H1 (cell line): ENCODE measurements at places on chromosomes 6 and 20. TPM values are rescaled to one million over a fixed set of nuclear protein-coding genes. Genes with fewer than 3 reads are reported as not detected.

DNA sequence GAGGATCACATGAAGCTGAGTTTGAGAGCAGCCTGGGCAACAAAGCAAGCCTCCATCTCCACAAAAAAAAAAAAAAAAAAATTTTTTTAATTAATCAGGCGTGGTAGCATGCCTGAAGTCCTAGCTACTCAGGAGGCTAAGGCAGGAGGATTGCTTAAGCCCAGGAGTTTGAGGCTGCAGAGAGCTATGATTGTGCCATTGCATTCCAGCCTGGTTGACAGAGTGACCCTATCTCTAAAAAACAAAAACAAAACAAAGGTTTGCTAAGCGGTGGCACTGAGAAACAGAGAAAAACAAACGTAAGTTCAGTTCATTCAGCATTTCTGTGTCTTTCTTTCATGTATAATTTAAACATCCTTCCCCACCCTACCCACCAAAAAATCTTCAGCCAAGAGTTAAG, 78.4 kb downstream of the ANKS1A start:
- no peak for DNase-seq

DNA sequence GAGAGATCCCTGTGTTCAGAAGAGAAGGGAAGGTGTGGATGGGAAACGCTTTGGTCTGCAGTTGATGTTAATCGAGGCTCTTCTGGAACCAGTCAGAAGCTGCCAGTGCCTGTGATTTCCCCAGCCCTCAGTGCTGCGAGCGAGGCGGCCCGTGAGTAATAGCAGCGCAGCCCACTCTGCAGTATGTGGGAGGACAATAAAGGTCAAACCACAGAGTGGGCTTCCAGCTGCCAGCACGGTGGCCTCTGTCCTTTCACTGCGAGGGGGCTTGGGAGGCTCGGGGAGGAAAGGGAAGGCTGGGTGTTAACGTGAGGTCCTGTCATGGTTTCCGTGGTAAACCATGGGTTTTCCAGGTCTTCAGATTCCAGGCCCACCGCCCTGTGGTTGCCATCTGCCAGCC, 32.3 kb upstream of the TAGAP start:
- no peak for DNase-seq

- DNase-seq: no peak
Measured at GRCh38 chr6:34817446-34817845, 25.6 kb downstream of the BLTP3A start.

DNA sequence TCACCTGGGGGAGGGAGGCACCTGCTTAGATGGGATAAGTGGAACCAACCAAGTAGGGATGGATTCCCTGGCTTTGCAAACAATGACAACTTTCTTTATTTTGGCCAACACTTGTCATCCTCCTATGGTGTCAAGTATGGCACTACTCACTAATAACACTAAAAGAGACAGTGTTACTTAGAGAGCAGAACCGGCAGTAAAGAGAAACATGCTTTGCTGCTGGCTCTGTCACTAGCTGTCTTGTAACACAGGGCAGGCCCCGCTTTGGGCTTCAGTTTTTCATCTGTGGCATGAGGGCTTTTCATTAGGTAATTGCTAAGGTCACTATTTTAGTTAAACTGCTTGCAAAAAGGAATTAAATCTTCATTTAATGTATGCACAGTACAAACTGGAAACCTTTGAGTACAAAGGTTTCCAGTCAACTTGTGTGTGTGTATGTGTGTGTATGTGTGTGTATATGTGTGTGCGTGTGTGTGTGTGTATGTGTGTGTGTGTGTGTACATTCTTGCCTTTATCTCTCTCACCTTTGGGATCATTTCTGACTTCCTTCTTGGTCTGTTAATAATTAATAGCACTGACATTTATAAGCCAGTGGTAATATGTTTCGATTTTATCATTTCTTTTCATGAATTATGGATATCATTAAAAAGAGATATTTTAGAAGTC, 64.7 kb downstream of the BTBD3 start:
- DNase-seq: no peak

- DNase-seq: no peak
Measured at GRCh38 chr6:53822401-53823125, 27.8 kb downstream of the LRRC1 start.

- DNase-seq: no peak
Measured at GRCh38 chr20:34797012-34797995, 28.1 kb downstream of the NCOA6 start.

DNA sequence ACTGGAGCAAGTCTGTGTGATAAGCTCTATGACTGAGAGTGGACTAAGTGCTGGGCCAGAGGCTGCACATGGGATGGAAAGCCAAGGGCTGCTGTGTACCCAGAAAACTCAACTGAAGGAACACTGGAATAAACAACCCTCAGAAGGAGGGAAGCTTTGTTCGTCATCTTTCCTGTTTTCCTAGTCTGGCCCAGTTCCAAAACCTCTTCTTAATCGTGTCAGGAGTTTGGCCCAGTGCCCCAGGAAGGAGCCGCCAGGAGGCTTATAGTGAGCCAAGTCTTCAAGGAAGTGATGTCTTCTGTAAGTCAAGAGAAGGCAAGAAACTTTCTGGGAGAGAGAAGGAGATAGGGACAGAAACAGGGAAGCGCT, 23.3 kb upstream of the TOP1 start:
- no peak for DNase-seq

- DNase-seq: no peak
Measured at GRCh38 chr6:63745784-63746183, 110.2 kb downstream of the PHF3 start.

- no peak for DNase-seq
Measured at GRCh38 chr6:88641178-88641903, 322.1 kb downstream of the RNGTT start.

DNA sequence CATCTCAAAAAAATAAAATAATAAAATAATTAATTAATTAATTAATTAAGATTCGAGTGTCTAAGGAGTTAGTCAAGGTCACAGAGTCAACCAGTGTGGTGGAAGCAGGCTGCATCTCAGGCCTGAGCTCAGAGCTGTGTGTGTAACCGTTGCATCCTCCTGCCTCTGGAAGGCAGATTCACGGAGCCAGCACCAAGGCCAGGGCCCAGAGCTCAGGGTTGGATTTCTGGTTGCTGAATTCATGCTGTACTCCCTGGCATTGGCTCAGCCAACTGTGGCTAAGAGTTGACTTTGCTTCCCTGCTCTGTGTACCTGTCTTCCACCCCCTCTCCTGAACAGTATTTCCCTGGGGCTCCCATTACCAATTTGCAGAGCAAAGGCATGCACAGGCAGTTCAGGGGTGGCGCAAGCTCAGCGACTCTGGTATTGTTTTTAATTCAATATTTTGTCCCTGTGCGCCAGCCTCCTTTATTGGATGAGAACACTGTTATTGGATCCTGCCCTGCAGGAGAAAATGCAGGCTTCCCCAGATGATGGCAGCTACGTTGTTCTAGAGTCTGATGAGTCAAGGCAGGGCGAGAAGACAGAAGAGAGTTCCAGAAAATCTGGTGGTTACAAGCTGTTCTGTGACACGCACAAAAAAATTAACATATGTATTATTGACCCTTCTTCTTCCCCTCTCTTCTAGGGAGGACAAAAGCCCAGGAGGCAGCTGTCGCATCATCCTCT, 12.3 kb upstream of the CTNNBL1 start:
- DNase-seq: no peak

GRCh38 chr6:154731296-154732218, 1.7 kb upstream of the SCAF8 start:
- no peak for DNase-seq

- DNase-seq: peak; percentile 72
Measured at GRCh38 chr20:2804852-2805688, 4.6 kb upstream of the CPXM1 start.

GRCh38 chr6:131379948-131380347, 193.1 kb upstream of the ARG1 start:
- DNase-seq: no peak

GRCh38 chr6:117328005-117328389, 62.6 kb downstream of the VGLL2 start:
- no peak for DNase-seq

GRCh38 chr6:64330694-64331307, 695.2 kb downstream of the PHF3 start:
- DNase-seq: peak; percentile 90

DNA sequence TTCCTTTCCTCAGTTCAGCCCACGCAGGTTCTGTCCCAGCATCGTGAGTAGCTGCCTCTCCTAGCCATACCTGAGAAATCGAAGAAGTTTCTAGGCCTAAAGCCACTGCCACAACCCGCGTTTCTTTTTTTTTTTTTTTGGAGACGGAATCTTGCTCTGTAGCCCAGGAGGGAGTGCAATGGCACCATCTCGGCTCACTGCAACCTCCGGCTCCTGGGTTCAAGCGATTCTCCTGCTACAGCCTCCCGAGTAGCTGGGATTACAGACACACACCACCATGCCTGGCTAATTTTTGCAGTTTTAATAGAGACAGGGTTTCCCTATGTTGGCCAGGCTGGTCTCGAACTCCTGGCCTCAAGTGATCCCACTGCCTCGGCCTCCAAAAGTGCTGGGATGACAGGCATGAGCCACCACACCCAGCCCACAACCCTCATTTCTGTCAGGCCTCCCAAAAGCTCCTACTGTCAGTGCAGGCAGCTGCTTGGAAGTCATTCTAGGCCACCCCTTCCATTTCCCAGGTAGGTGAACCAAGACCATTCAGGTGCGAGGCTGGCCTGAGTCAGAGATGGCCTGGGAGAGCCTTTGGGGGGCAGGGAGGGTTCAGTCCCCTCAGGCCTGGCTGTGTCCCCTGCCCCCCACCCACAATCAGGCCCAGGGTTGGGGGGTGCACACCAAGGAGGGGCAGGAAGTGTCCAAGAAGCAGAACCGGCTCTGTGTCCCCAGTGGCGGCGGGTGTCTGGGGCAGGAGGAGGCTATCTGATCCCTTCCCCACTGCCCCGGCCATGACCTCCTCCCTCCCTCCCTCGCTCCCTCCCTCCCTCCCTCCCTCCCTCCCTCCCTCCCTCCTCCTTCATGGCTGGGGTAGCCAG, 47.2 kb downstream of the NOL4L start:
- no peak for DNase-seq

- DNase-seq: no peak
Measured at GRCh38 chr6:79635232-79635543, 4.1 kb downstream of the SH3BGRL2 start.

- DNase-seq: no peak
Measured at GRCh38 chr6:21496196-21496595, 97.4 kb upstream of the SOX4 start.

DNA sequence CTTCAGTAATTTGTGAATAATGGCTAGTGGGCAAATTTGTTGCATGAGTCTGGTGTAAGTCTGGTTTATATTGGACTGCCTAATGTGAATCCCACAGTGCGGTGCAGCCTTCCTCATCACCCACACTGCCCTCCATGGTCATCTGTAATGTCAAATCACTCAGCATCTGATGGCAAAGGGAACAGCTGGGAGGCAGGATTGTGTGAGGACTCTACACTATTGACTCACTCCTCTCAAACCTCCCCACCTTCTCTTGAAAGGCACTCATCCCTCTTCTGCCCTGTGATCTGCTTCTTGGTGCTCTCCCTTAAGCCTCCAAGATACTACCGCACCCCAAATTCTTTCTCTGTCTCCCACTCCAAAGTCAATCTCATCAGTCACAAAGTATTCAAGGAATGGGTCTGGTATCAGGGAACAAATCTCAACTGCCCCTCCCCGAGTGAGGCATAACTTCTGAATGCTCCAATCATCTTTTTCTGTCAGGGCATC, 146.0 kb upstream of the BEND6 start:
- DNase-seq: no peak

DNA sequence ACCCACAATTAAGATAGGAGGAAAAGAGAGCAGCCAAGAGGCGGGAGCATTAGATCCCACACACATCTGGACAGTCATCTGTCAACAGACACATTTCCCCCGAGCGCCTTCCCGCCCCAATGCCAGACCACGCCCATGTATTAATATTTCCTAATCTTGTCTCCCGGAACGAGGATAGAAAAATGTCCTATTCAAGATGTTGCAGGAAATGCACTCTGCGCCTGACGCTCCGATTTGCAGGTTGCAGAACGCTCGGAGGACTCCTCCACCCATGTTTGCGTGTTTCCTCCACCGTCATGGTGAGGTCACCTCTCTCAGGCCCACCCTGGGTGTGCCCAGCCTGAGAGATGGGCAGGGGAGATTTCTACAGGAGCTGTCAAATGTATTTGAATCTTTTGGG, 215.2 kb downstream of the TAF4 start:
- DNase-seq: no peak

DNA sequence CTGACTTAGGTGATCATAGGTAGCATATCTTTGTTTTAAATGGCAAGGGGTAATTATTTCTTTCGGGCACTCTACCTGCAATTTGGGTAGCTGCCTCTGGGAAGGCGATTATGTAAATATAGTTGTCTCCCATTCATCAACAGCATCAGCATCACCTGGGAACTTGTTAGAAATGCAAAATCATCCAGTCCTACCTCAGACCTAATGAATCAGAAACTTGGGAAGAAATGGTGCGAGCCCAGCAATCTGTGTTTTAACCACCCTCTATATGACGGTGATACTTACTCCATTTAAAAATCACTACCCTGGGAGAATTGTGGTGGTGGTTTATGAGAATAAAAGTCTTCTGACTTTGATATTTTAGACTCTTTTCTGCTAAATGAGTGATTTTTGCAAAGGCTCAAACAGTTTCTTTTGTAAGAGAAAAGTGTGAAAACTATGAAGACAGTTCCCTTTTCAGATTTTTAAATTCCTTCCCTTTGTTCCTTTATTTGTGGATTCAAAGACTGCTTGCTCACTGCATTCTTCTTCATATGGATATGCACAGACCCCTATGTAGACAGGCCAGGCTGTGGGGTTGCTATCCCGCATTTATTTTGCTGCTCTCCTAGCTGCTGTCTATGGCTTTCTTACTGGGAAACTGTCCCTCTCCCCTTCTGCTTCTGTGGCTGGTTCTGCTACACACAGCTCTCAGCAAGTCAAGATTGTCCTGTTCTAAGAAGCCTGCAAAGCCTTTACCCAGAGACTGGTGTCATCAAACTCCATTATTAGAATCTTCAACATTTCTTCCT, 365.3 kb downstream of the RNF144B start:
- no peak for DNase-seq

DNA sequence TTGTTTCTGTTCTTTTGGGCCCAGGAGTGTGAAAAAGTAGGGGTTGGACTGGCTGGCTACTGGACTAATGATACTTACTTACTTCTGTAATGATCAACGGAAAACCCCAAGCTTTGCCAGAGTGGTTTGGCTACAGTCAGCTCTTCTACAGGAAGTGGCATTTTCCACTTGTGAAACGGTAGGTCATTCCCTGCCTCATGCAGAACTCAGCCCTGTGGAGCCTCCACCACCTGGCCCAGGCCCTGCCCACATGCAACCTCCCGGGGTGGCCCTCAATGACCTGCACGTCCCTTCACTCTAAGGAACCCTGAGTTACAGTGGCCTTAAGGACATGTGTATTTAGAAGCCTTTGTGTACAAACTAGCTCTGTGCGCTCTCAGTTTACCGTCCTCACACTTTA, 140.4 kb downstream of the DTNBP1 start:
- DNase-seq: no peak

EBF4 gene
- total RNA-seq: 1.2 and 1.6 TPM in 2 replicates

HLA-DRB5 gene
- total RNA-seq: 1.0 and 1.4 TPM in 2 replicates

FOXQ1 gene
- not detected in 2 replicates for total RNA-seq

AVP gene
- total RNA-seq: 0.77 TPM in 1 of 2 replicates, not detected in the other

C6orf52 gene
- 1.1 and 1.5 TPM in 2 replicates for total RNA-seq

TMEM244 gene
- not detected in 2 replicates for total RNA-seq

FBXO30 gene
- 18.3 and 18.8 TPM in 2 replicates for total RNA-seq

ZNF334 gene
- total RNA-seq: 15.9 and 17.8 TPM in 2 replicates

TAGAP gene
- total RNA-seq: not detected in 2 replicates
